ENCODE measurements at places on chromosomes 11 and 22.

DNA sequence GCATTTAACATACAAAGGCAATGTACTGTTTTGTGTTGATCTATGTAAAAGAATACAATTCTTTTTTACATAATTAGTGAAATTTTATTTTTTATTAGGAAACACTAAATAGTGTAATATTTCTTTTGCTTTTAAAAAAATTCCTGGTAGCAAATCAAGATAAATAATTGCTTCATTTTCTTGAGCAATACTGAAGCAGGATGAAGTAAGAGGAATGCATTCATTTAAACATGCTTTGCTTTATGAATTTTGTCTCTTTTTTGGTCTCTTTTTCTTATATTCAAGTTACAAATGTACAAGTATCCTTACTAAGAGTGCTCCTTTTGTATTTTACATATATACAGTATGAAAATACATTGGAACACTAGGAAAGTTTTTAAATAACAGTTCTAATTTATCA, 144.4 kb upstream of the TEAD1 start:
- no peak for DNase-seq

GRCh38 chr22:25555586-25555985, 8.9 kb upstream of the GRK3 start:
- no peak for DNase-seq

DNA sequence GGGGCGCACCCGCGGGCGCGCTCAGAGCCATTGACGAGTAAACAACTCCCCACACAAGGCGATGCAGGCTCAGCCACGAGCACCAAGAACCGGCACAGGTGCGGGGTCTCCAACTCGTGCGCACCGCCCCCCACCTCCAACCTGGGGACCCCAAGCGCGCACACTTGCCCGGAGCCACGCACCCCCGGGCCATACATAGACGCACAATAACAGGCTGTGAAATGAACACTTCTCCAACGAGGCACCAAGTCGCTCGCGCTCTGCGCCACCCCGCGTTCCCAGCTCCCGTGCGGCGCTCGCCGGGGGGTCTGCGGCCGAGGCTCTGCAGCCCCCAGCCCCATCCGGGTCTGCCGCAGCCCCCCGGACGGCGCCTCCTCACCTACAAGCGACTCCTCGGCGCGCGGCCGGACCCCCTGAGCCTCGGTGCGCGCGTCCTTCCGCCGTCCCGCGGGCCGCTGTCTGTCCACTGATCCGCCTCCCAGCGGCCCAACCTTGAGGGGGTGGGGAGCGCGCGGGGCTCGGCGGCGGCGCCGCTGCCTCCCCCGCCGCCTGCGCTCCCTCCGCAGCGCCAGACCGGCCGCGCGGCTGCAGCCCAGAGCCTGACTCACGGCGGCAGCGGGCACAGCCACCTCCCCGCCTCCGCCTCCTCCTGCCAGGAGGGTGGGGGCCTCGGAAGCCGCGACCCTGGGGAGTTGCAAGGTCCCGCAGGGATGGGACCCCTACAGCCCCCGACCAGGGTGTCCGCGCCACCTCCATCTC, 1.6 kb downstream of the IFITM10 start:
- DNase-seq = no peak

- DNase-seq = no peak
Measured at GRCh38 chr11:26851696-26852095, 129.8 kb upstream of the SLC5A12 start.

DNA sequence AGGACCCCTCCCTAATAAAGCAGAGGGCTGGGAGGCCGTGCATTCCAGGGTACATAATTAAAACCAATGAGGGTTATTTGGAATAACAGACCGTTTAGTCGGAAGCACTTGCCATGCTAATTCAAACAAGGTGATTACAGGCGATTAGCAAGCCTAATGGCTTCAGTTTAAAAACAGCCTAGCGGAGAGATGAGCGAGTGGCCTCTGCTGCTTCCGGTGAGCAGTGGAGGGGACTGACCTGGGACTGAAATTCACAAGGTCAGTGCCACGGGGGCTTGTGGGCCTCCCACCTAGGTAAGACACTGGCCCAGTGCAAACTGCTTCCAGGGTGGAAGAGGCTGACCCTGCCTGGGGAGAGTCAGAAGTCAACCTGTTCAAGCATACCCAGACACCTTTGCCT, 56.8 kb upstream of the ALX4 start:
- no peak for DNase-seq
